Natural killer cell treated with Interleukin-12 subunit alpha and Interleukin-12 subunit beta and Interleukin-15 and Interleukin-18, amount 100 ng/mL, for 72 hours (primary cell): ENCODE measurements at places on chromosomes 3 and 15. TPM values are rescaled to one million over a fixed set of nuclear protein-coding genes. Genes with fewer than 3 reads are reported as not detected.

SCAMP5 gene
- total RNA-seq: 2.7 TPM

DNA sequence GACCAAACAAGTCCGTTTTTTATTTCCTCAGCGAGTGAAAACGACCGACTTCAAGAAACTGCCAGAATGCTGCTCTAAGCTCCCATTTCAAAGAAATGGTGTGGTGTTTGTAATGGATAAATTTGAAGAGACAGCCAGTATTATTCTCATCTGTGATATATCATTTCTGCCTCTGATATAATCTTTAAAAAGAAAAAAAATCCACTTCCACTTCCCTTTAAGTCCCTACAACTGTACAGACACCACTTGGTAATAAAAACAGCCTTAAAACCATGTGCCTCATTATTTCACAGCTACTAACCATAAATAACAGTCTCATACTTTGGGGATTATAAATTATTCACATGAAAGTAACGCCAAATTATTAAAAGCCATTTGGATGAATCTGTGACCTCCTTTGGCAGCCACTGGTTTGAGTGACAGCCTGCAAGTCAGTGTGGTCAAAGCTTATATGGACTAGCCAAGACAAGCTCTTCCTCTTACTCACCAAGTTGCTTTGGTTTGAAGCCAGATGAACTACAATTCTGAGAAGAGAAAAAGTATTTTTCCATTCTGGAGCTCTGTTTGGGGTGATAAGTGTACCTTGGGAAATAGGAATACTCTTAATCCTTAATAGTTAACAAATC is 168.0 kb downstream of the SHOX2 start:
- H3K4me1 ChIP-seq: no peaks in the 10 kb centered on the region
- H3K4me3 ChIP-seq: no peak overlapping the region
- no peaks in the 10 kb centered on the region for H3K27me3 ChIP-seq
- no peaks in the 10 kb centered on the region for H3K36me3 ChIP-seq
- no peak overlapping the region for H3K27ac ChIP-seq

DNA sequence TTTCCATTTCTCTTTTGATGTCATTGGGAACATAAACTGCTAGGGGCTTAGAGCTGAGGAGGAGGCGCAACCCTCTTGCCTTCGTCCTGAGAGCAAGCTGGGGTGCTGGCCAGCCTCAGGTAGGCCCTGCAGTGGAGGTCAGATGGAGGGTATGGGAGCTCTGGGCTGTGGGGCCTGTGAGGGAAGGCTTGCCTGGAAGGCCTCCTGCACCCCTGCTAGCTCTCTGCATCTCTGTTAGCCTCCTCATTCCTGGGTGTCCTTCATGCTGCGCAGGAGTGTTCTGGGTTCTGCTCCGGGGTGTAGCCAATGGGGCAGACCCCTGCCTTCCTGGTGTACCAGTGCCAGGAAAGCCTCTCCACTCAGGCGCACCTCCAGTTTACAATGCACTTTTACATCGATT is 11.8 kb downstream of the GP5 start:
- H3K27me3 ChIP-seq: peaks cover 24% of the 10 kb centered on the region
- H3K4me1 ChIP-seq: no peaks in the 10 kb centered on the region
- no peak overlapping the region for H3K4me3 ChIP-seq
- no peak overlapping the region for H3K27ac ChIP-seq

DNA sequence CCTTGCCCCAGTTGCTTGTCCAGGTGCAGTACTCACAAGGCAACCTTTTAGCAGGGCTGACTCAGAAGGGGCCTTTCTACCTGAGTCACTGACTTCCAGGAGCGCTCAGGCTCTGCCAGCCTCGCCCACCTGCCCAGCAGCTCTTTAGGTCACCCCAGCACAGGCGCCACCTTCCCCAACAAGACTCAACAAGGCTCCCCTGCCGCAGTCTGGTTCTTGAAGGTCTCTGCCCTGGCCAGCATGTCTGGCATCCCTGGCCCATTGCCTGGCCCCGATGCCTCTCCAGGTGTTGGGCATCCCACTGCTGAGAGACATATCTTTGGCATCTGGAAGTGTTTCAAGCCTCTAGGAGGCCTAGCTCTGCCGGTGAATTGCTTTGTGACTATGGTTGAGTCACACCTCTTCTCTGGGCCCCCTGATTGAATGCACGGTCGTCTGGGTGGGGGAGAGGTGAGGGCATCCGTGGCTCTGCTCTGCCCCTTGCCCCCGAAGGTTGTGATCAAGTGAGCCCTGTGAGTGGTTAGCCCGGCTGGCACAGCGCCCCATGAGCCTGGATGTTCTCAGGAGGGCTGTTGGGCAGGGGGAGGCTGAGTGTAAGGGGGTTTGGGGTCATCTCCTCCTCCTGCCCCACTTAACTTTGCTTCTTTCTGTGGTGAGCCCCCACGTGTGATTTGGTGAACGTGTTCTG is 21.6 kb downstream of the SNX33 start:
- H3K36me3 ChIP-seq: no peaks in the 10 kb centered on the region
- H3K27me3 ChIP-seq: no peaks in the 10 kb centered on the region
- DNase-seq: no peak
- peaks cover 4% of the 10 kb centered on the region for H3K4me1 ChIP-seq
- no peak overlapping the region for H3K27ac ChIP-seq
- H3K4me3 ChIP-seq: no peak overlapping the region

GRCh38 chr3:16423947-16424673 is 89.4 kb downstream of the RFTN1 start:
- H3K4me3 ChIP-seq: no peak overlapping the region
- DNase-seq: no peak
- peaks cover 24% of the 10 kb centered on the region for H3K36me3 ChIP-seq
- no peaks in the 10 kb centered on the region for H3K27me3 ChIP-seq
- H3K27ac ChIP-seq: no peak overlapping the region

DNA sequence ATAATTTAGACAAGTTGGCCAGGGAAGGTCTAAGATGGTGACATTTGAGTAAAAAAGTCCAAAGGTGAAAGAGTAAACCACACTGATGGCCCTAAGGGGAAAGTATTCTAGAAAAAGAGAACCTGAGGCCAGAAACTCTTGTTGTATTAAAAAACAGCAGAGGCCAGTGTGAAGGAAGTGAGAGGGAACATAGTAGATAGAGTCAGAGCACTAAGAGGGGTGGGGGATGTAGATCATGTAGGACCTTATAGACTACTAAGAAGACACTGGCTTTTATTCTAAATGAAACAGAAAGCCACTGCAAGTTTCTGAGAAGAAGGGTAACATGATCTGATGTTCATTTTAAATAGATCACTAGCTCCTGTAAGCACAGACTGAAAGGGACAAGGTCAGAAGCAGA is 14.5 kb downstream of the POLQ start:
- H3K36me3 ChIP-seq: no peaks in the 10 kb centered on the region
- no peak for DNase-seq
- H3K4me3 ChIP-seq: no peak overlapping the region

- H3K4me3 ChIP-seq: no peak overlapping the region
- DNase-seq: no peak
- H3K27ac ChIP-seq: no peak overlapping the region
- peaks cover 11% of the 10 kb centered on the region for H3K27me3 ChIP-seq
- H3K4me1 ChIP-seq: no peaks in the 10 kb centered on the region
- H3K36me3 ChIP-seq: no peaks in the 10 kb centered on the region
Measured at GRCh38 chr15:43276563-43277200, 10.0 kb upstream of the TGM5 start.

DNA sequence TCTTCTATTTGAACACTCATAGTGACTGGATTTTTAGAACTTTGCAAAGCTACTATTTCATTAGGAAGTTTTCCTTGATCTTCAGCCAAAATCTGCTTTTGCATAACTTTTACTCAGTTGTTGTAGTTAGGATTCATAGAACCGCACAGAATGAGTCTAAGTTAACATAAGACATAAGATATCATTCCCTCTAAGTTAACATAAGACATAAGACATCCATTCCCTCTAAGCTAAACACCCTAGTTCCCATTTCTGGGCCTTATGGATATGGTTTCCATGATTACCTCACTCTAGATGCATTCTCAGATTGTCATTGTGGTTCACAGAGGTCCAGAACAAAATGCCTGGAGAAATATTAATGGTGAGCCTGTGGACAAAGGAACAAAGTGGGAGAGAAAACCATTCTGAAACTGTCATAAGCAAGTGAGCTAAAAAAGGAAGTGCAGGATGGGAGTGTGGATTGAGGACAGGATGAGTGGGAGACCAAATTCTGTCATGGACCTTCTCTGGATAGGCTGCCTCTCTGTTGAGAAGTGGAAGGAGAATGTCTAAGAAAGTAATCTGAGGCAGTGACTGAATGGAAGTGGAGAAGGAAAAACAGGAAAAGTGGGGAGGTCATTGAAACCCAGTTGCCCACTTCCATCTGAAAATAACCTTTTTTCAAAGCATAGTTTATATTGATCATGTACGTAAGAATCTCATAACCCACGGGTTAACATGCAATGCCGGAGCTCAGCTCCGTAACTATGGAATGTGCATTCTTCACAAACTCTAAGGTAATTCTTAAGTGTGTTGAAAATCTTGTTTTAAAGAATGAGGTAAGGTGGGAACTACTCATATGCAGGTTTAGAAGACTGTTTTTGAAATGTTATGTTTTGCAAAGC is 37.4 kb upstream of the SECISBP2L start:
- H3K27ac ChIP-seq: no peak overlapping the region
- H3K27me3 ChIP-seq: no peaks in the 10 kb centered on the region
- DNase-seq: no peak
- H3K4me3 ChIP-seq: no peak overlapping the region

DNA sequence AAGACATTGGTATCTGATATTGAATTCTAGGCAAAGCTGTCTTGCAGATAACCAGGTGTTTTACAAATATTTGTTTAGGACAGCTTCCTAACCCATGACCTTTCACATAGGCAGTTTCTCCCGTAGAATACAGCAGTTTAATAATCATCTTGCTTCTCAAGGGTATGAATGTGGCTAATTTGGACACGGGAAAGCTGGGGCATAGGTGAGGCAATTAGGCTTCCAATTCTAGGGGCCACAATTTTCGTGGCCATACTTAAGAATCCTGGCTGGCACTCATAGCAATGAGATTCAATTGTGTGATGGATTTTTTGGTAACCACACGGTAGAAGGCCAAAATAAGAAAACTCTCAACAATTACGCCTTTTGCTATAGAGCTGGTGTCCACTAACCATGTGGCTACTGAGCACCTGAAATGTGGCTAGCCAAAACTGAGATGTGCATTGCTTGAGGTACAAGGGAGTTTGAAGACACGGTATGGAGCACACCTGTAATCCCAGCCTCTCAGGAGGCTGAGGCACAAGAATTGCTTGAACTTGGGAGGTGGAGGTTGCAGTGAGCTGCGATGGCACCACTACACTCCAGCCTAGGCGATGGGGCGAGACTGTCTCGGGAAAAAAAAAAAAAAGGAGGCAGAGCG is 34.4 kb downstream of the TFRC start:
- DNase-seq: no peak
- peaks cover 17% of the 10 kb centered on the region for H3K36me3 ChIP-seq
- no peaks in the 10 kb centered on the region for H3K4me1 ChIP-seq
- no peak overlapping the region for H3K27ac ChIP-seq
- H3K27me3 ChIP-seq: no peaks in the 10 kb centered on the region

- H3K4me1 ChIP-seq: peaks cover 6% of the 10 kb centered on the region
- H3K27ac ChIP-seq: no peak overlapping the region
- H3K36me3 ChIP-seq: no peaks in the 10 kb centered on the region
- H3K27me3 ChIP-seq: no peaks in the 10 kb centered on the region
- H3K4me3 ChIP-seq: no peak overlapping the region
Measured at GRCh38 chr3:25587526-25587925, 77.2 kb downstream of the TOP2B start.

- peaks cover 5% of the 10 kb centered on the region for H3K27me3 ChIP-seq
- DNase-seq: peak; percentile 44
- no peak overlapping the region for H3K27ac ChIP-seq
Measured at GRCh38 chr15:68311859-68312557, 34.5 kb downstream of the FEM1B start.

DNA sequence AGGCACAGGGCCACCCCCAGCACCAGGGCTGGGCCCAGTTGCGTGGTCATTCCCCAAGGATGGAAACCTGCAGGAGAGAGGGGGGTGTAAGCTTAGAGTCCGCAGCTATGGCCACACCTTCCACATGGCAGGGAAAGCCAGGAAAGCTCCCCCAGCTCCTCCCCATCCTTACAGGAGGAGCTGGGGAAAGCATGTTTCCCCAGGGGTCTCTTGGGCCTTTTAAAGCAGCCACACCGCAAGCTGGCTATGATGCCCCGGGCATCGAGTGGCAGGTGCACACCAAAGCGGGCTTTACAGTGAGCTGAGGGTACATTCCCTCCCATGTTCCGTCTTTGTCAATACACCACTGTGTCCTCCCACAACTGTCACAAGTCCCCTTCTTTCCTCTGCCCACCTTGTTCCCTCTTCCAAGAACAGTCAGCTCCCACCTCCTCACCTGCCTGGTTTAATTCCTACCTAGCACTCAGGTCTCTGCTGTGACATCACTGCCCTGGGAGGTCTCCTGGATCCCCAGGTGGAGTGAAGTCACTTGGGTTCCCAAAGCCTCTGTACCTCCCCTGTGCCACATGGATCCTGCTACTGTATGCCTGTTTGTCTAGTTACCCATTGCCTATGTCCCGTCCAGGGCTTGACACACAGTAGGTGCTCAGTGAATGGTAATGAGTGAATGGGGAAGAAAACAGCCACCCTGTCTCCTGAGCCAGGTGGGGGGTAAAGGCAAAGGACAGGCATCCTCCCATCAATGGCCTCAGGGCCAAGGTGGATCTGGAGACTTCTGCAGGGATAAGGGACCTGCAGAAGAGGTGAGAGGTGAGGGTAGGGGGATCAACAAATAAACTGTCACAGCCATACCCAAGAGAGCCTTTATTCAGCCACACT is 3.4 kb downstream of the HYAL3 start:
- H3K4me1 ChIP-seq: peaks cover 38% of the 10 kb centered on the region
- no peak overlapping the region for H3K27ac ChIP-seq
- no peaks in the 10 kb centered on the region for H3K36me3 ChIP-seq
- DNase-seq: no peak
- no peak overlapping the region for H3K4me3 ChIP-seq

TMEM45A gene
- total RNA-seq: 4.5 TPM

ZNF80 gene
- 0.40 TPM for total RNA-seq

- H3K27ac ChIP-seq: no peak overlapping the region
- no peaks in the 10 kb centered on the region for H3K4me1 ChIP-seq
- H3K36me3 ChIP-seq: no peaks in the 10 kb centered on the region
- no peaks in the 10 kb centered on the region for H3K27me3 ChIP-seq
Measured at GRCh38 chr3:143482106-143483088, 362.8 kb downstream of the CHST2 start.
